ENCODE measurements at places on chromosomes 7 and 10.

GRCh38 chr7:135247746-135248471 lies 14.3 kb downstream of the STRA8 start:
- DNase-seq: no peak

DNA sequence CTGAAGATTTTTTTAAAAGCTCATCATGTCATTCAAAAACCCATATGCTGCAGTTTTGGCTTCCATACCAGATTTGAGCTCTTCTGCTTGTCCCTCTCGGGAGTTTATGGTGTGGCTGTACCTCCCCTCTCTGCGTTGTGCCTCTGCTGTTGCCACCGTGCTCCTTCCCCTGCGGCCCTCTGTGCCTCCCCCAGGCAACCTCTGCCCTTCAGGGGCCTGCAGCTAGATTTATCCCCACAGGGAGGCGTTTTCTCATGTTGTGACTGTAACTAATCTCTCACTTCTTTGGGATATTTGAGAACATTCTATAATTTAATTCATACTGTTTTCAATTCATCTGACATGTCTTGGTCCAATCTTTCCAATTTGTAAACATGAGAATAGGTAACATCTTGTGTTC lies 52.7 kb downstream of the TASOR2 start:
- no peak for DNase-seq

DNA sequence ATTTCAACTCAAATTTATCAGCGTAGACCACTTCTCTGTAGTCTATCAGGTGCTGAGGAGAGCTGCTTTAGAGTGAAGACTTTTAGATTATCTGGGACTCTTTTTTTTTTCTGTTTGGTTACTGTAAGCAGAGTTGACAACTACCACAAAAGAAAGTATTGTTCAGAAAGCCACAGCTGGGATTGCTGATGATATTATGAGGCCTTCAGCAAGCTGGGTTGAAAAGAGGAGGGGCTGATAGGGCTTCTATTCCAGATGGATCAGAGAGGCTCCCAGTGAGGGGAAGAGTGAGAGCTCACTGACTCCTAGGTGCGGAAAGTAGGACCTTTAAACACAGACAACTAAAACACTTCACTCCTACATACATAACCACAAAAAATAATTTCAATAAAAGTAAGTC lies 188.5 kb upstream of the FERD3L start:
- no peak for DNase-seq

GRCh38 chr10:73368238-73368637 lies 9.6 kb upstream of the CFAP70 start:
- no peak for DNase-seq

DNA sequence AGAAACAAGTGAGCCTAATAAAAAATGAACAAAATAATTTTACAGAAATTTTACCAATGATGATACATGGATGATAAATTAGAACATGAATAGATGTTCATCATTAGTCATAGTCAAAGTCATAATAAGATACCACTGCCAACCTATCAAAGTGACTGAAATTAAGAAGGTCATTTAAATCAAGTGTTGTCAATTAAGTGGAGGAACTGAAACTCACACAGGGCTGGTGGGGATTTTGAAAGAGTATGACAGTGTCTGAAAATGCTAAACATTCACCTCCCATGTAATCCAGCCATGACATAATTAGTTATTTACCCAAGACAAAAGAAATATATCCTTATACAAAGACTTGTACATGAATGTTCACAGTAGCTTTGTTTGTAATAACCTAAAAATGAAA lies 57.1 kb upstream of the DYNC1I1 start:
- no peak for DNase-seq

Data from retinal pigment epithelial cell (primary cell).